Activated CD8-positive, alpha-beta T cell treated with anti-CD3 and anti-CD28 coated beads, Interleukin-2, amount 10 ng/mL, durations not matched to agents 7 days and 5 days (primary cell): ENCODE measurements at places on chromosomes 5 and 9. TPM values are rescaled to one million over a fixed set of nuclear protein-coding genes. Genes with fewer than 3 reads are reported as not detected.

ZNF879 gene
- total RNA-seq, result 4.1 TPM

- peaks cover 20% of the 10 kb centered on the region for H3K36me3 ChIP-seq
- H3K27me3 ChIP-seq, result peaks cover 10% of the 10 kb centered on the region
- DNase-seq, result no peak
Observed at GRCh38 chr5:134111741-134112647, 2.5 kb upstream of the TCF7 start.

DNA sequence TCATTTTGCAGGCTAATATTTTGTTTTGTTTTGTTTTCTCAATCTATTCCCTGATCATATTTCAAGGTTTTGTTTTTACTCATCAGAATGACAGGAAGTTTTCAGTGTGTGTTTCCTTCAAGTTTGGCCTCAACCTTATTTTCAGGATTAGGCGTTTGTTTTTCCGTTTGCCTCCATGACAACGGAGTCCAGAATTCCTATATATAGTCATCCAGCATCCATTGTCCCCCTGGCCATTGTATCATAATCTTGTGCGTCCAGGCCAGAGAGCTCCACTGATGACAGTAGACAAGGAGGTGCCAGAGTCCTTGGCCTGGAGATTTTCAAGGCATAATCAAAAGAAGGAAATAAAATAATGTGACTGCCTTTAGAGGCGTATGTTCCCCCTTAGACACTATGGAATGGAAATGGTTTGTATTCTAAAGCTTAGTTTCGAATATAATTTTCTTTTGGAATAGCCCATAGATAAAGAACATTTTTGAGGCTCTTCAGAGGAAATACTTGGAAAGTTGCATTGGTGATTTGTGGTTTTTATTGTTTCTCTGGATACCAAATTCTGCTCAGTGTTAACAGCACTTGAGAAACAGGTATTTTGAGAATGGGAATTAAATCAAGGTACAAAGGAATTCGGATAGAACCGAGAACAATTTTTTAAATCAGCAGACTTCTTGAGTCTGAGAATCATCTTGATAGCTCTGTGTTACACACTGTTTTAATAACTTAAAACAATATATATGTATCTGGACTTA is 99.8 kb downstream of the ZNF462 start:
- no peak overlapping the region for H3K27ac ChIP-seq
- no peaks in the 10 kb centered on the region for H3K36me3 ChIP-seq
- H3K4me1 ChIP-seq, result peaks cover 19% of the 10 kb centered on the region
- DNase-seq, result no peak

- H3K27me3 ChIP-seq, result no peaks in the 10 kb centered on the region
- no peaks in the 10 kb centered on the region for H3K36me3 ChIP-seq
- no peak for DNase-seq
- no peak overlapping the region for H3K4me3 ChIP-seq
- H3K27ac ChIP-seq, result no peak overlapping the region
- H3K4me1 ChIP-seq, result no peaks in the 10 kb centered on the region
Observed at GRCh38 chr5:21910731-21911130, 942.4 kb downstream of the CDH12 start.

GRCh38 chr5:95838001-95838520 is 15.5 kb upstream of the GLRX start:
- H3K4me1 ChIP-seq, result peaks cover 67% of the 10 kb centered on the region
- DNase-seq, result no peak
- H3K4me3 ChIP-seq, result no peak overlapping the region
- no peak overlapping the region for H3K27ac ChIP-seq
- no peaks in the 10 kb centered on the region for H3K27me3 ChIP-seq

CAMK4 gene
- 82.7 TPM for total RNA-seq

GRCh38 chr9:91894536-91894935 is 55.5 kb downstream of the ROR2 start:
- H3K27me3 ChIP-seq, result peaks cover 39% of the 10 kb centered on the region
- H3K27ac ChIP-seq, result no peak overlapping the region
- no peaks in the 10 kb centered on the region for H3K4me1 ChIP-seq
- no peak overlapping the region for H3K4me3 ChIP-seq
- H3K36me3 ChIP-seq, result no peaks in the 10 kb centered on the region

DNA sequence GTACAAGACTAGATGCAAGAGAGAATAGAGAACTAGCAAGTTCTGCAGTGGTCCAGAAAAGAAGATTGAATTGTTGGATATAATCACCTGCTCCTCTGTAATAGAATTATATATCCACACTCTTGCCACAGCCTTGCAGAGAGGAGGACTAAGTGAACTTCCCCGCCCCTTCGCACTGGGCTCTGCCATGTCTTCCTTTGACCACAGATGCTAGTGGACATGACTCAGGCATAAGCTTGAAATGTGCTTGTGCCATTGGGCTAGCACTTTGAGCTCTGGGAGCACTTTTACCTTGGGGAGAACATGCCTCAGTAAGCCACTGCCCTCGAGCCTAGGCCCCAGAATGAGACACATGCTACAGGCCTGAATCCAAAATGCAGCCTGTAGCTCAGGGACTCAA is 113.5 kb upstream of the RASA1 start:
- H3K4me3 ChIP-seq, result no peak overlapping the region
- no peak overlapping the region for H3K27ac ChIP-seq
- DNase-seq, result no peak
- no peaks in the 10 kb centered on the region for H3K27me3 ChIP-seq
- peaks cover 11% of the 10 kb centered on the region for H3K4me1 ChIP-seq

DNA sequence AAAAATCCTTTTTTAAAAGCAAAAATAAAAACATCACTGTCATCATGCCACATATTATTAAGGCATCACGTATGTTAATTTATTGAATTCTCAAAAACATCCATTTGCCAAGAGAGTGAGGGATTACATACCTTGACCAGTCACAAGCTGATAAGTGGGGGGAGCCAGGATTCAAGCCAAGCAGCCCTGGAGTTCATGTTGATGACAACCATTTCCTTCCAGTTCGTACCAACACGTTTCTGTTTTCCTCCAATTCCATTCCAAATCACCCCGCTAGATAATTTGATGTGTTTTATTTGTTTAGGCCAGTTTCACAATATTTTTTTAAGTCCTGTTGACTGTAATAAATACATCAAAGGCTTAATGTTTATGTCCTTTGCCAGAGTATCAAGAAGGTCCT is 53.0 kb downstream of the SLC1A3 start:
- peaks cover 2% of the 10 kb centered on the region for H3K4me1 ChIP-seq
- no peak overlapping the region for H3K4me3 ChIP-seq
- DNase-seq, result no peak
- no peaks in the 10 kb centered on the region for H3K36me3 ChIP-seq
- no peak overlapping the region for H3K27ac ChIP-seq
- H3K27me3 ChIP-seq, result peaks cover 13% of the 10 kb centered on the region
